Stimulated activated CD4-positive, alpha-beta T cell treated with anti-CD3 and anti-CD28 coated beads, Interleukin-15, amount 100 ng/mL, for 48 hours (primary cell): ENCODE measurements at places on chromosomes 4 and X.

DNA sequence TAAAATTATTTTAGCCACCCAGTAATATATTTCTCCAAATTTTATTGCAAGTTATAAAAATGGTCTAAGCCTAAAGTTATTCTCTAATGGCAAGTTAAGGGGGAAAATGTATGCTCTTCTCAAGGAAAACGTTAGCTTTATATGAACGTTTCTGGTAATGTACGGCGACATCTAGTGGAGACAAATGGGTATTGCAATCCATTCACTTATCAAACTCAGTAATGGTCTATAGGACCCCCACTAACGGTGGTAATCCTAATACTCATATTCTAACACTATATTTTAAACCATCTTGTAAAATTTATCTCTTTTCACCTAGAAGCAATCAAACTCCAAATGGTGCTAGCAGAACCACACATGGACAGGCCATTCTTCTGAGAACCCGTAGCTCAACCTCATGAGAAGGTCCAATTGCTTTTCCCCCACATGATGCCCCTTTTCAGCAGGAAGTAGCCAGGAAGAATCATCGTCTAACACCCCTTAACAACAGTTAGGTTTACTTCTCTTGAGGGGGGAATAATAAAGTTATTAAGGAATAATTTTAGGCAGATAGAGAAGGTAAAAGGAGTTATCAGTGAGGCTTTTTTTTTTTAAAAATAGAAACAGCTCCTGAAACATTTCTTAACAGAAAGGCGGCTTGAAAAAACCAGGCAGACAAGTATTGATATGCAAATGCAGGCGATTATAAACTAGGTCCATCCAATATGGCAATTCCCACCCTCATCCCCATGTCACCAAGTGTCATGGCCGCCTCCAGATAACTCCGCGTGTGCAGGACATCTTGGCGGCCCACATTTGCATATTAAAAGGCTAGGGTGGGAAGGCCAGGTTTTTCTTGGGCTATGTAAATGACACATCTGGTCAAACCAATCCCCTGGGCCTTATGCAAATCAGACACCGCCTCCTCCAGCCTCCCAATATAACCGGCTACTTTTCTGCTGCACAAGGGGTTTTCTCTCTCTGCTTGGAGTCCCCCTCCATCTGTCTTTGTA, 35.0 kb downstream of the NUDT11 start:
- DNase-seq: peak; percentile 5

GRCh38 chr4:74447636-74448233, 2.8 kb downstream of the AREG start:
- no peak for DNase-seq

DNA sequence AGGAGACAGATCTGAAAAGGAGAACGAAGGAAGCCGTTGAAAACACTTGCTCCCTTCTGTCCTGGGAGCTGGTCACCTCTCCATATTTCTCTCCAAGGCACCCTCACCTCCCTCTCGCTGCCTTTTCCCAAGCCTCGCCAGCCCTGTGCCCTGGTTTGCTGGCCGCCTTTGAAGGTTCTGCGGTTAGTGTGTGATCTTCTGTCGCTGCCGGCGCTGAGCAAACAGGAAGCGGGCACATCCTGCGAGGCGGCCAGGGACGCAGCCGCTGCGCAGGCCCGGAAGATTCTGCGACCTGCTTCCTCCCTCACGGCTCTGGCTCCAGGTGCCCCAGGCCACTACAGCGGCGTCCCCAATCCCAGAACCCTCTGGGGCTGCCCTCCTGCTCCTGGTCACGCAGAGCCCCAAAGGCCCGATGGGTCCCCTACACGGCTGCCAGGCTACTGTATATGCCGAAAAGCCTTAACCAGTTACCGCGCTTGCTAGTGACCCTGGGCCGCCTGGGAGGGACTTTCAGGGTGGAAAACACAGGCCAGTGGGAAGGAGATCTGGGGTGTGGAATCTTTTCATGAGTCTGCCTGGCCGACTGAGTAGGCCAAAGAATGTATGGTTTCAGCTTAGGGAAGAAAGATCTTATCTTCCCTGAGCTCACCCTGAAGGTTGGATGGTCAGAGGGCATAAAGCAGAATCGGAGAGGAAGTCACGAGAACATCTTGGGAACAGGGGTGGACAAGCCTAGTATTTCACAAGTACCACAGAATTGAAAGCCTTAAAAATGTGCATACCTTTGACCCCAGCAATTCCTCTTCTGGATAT, 2.3 kb upstream of the SASH3 start:
- DNase-seq: peak; percentile 66

- no peak for DNase-seq
Measured at GRCh38 chr4:186704057-186704456, 19.6 kb downstream of the FAT1 start.

- DNase-seq: no peak
Measured at GRCh38 chr4:117831060-117831683, 203.1 kb upstream of the NDST3 start.

DNA sequence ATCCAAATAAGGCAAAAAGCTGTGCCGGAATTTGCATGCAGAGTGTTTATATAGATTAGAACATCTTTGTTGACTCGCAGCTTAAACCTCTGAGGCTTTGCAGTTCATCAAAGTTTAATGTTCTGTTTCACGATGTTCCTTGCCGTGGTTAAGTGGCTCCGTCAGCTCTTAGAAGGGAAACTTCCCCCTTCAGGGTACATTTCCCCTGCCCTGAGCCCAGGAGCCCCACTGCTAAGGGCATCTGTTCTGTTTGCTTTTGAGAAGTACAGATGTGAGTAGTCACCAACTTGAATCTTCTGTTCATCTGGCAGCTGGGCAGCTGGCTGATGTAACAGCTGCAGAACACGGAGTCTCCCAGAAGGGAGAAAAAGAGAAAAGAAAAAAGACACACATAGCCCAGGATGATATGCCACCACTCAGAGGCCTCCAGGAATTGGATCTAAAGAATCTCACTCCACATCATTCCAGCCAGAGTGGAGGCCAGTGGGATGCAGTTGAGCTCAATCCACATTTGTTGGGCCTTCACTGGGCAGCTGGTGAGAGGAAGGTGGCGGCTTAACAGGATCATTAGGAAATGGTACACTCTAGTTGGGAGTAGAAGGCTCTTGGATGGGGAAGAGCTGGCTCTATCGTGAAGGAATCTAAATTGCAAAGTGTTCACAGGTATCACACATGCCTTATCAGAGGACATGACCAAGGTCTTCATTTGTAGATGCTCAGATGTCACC, 178.7 kb upstream of the RBPJ start:
- no peak for DNase-seq

DNA sequence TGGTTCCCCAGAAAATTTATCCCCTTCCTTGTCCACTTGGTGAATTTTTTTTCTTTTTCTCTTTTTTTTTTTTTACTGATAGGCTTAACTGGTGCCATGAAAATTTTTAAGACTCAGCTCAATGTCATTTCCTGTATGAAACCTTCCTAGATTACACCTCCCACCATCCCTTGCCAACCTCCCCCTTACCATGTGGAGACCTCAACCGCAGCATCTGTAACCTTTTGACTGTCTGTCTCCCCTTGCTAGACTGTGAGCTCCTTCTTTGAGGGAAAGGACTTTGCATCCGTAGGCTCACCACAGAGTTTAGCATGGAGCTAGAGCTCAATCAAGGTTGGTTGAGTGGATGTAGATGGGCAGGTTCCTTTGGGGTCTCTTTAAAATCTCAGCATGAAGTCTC, 5.2 kb upstream of the PGRMC1 start:
- DNase-seq: no peak

GRCh38 chrX:48957477-48957826, at the start of gene OTUD5:
Gene OTUD5 (minus strand): TSS chrX:48957607. CDS start chrX:48957570, 37 bp downstream.
- DNase-seq: peak; percentile 60

- DNase-seq: no peak
Measured at GRCh38 chrX:34288782-34289181, 156.7 kb upstream of the FAM47A start.

- DNase-seq: no peak
Measured at GRCh38 chr4:139760567-139760966, 94.9 kb downstream of the MGST2 start.

DNA sequence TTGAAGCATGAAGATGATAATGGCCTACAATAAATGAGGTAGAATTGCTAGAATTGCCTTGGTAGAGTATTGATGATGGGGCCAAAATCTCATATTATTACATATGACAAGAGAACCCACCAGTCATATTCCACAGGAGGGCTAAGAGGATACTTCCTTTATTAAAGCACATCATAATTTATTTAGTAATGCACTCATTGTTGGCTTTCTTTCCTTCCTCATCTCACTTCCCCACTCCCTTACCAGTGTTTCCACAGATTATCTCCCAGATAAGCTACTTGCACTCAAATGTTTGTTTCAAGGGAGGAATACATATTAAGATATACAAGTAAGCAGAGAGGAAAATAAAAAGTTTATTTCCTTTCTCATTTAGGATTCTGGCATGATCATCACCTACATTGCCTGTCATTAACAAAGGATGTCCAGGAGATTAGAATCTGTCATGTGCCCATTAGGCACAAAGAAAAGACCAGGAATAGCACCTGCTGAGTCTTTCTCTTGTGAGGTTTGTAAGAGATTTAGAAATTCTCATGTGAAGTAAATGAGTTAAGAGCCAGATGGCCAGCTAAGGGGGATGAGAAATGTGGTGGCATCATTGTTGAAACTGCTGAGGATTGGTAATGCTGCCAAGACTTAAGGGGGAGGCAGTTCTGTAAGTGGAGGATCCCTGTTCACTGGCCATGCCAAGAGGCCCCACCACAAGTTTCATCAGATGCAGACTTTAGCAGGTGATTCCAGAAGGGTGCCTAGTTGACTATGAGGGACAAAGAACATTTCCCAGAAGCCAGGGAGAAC, 52.4 kb upstream of the PRDM8 start:
- no peak for DNase-seq

- no peak for DNase-seq
Measured at GRCh38 chrX:116841290-116841689, 378.5 kb upstream of the CT83 start.

- DNase-seq: no peak
Measured at GRCh38 chrX:27163236-27163635, 299.9 kb downstream of the PPP4R3C start.
